ENCODE measurements at places on chromosomes 4 and X.

DNA sequence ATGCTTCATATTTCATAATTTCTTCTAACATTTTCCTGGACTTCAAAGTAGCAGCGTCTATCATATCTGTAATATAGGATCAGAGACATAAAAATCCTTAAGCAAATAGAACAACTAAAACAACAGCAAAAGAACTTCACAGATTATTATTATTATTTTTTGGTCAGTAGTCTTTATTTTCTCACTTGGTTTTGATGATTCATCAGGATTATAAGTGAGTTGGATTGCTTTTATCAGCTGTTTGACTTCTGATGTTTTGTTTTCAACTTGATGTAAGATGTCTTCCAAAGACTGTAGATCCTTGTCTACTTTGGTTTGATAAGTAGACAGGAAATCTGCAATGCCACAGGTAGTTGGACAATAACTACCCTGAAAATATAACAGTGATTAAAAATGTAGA, 623 bp downstream of the FGG start:
- DNase-seq, result no peak

DNA sequence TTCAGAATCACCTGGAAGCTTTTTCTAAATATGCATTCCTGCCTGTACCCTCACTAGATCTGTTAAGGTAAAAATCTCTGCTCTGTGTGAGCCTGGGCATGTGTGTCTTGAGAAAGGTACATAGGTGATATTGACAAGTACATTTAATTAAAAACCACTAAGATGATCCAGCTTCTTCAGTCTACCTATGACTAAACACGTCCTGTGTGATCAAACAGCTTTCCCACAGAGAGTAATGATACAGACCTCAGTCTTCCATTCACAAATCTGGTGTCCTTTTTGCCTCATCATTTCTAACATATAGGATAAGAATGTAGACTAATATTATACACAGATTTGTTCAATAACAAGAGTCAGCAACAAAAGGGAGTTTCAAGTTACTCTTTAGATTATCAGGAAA, 42.6 kb downstream of the GALNT7 start:
- DNase-seq, result no peak

- no peak for DNase-seq
Measured at GRCh38 chr4:169209388-169209883, 61.3 kb downstream of the SH3RF1 start.

DNA sequence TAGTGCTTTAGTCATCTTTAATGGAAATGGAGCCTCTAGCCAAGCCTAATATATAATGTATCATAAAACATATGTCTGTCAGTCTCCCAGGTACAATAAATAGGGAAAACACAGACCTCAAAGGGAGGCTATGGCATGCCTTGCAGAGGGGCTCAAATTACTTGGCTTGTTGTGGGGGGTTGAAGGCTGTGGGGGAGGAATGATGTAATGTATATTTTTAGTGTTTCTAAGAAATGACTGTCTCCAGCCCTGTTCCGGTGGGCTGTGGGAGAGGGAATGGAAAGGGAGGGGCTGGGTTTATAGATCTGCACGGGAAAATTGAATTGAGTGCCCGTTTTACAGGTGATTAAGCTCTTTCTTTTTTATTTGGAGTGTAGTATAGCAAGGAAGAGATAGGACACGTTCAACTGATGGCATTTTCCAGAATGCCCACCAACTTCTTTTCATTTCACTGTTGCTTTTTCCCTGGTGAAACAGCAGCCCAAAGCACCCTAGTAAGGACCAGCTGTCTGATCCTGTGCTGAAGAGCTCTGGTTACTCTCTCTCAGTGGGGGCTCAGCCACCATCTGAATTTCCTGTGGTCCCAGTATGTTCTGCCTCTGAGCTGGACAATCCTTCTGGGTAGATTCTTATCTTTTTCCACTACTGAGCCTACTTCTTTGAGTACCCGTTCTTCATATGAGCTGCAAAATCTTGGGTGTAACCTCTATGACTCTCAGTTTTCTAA, 220.7 kb upstream of the CASK start:
- no peak for DNase-seq

GRCh38 chr4:124530464-124531077, 182.0 kb downstream of the ANKRD50 start:
- DNase-seq, result no peak

GRCh38 chrX:80016182-80016581, 1.6 kb downstream of the TBX22 start:
- no peak for DNase-seq

- no peak for DNase-seq
Measured at GRCh38 chr4:39451423-39452023, 7.2 kb downstream of the RPL9 start.

GRCh38 chr4:118287711-118288451, 64.9 kb downstream of the PRSS12 start:
- no peak for DNase-seq

GRCh38 chr4:150006197-150006596, 72.0 kb upstream of the DCLK2 start:
- DNase-seq, result no peak

DNA sequence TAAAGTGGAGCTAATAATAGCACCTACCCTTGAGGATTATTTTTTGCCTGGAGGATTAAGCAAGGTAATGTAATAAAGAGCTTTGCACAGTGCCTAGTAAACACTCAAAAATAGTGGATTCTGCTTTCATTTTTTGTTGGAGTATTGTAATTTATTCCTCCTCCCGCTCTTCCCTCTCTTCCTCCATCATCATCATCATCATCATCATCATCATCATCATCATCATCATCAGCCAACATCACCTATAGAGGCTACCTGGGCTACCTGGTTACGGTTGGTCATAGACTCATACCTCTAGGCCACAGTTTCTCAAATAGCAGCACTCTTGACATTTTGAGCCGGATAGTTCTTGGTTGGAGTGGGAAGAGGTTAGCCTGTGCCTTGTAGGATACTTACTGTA, 126.9 kb upstream of the TEX13A start:
- DNase-seq, result no peak
